ENCODE measurements at places on chromosomes 2 and 18.

DNA sequence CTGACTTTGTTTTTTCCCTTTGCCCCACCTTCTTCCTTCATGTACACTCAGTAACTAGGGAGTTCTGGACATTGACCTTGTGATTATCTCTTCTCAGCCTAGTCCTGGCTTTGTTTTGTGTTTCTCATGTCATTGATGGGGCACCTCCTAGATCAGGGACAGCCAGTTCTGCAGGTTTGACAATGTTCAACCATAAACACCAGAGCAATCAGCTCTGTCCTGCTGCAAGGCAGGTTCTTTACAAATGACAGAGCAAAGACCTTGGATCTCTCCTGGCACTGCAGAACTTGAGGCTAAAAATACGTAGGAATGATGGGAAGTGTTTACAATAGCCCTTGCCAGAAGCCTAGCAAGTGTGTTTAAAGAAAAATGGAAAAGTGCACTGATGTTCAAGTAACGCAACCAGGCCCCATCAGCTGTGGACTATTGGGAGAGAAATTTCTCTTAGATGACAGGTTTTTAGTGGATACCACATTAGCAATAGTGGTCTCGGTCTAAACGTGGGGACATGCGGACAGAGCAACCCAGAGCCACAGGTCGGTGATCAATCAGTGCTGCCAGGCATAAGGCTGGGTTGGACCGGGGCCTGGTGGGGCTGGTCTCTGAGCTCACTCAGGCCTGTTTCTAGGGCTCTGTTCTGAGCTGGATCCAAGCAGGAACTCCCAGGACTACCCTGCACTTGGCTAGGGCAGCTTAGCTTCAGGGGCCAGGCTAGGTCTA, 76.8 kb downstream of the SOWAHC start:
- no peak for DNase-seq

- DNase-seq: no peak
Observed at GRCh38 chr2:16408331-16409005, 257.2 kb downstream of the CYRIA start.

GRCh38 chr2:85437488-85438200, 19.1 kb downstream of the SH2D6 start:
- DNase-seq: peak; percentile 40

- no peak for DNase-seq
Observed at GRCh38 chr2:175832866-175833265, 169.2 kb downstream of the LNPK start.

DNA sequence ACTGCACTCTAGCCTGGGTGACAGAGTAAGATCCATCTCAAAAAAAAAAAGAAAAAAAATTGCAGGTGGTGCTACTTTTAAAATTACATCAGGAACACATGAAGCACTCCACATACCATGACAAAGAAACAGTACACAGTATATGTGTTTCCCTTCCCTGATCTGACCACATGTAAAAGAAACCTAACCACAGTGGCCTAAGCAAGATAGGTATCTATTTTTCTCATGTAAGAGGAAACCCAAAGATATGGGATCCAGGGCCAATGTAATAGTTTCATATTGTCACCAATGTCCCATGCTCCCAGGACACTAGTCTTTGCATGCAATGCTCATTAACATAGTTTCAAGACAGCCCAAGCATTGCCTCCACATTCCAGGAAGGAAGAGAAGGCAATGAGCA, 99.9 kb downstream of the DYM start:
- DNase-seq: no peak

DNA sequence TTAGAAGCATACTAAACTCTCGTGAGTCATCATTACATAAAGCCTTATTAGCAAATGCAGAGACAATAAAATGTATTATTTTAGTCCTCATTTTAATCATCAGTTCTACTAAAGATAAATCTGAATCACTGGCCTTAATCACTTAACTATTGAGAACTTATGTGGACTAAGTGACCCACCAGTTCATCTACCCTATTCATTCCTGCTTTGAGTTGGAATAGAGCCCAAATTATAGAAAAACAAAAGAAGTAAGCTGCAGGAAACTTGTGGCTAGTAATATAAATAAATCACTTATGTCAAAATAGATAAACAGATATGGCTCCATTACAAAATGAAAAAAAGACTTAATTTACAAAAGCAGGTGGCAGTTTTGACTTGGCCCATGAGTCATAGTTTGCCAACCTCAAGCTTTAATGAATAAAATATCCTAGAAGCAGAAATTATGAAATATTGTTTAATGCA, 851.8 kb upstream of the CRIM1 start:
- DNase-seq: no peak

DNA sequence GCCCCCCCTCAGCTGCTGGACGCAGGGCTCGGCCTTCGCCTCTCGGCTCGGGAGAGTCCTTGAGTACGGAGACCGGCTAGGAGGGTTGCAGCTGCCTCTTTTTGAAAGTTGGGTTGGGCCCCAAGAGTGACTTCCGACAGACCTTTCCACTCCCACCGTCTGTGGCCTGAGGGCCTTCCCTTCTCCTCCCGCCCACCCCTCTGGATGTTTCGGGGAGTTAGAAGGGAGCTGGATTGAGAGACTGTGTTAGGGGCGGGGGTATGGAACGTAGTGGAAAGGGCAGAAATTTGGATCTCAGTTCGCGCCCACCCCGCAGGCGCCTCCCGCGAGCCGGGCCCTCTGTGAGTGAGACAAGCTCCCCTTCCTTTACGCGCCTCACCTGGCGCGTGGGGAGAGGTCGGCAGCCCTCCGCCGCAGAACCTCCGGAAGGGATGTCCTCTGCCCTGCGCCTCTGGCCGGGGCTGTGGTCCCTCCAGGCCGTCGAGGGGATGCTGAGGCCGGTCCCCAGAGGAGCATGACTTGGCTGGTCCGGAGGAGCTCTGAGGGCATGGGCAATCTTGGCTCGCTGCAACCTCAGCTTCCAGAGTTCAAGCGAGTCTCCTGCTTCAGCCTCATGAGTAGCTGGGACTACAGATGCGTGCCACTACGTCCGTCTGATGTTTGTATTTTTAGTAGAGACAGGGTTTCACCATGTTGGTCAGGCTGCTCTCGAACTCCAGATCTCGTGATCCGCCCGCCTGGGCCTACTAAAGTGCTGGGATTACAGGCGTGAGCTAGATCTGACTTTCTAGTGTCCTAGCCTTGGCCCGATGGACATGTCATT, 15.9 kb downstream of the C2orf74 start:
- no peak for DNase-seq

GRCh38 chr2:131016826-131017741, 76.2 kb downstream of the FAM168B start:
- no peak for DNase-seq

GRCh38 chr2:28654663-28655320, 96.8 kb upstream of the PPP1CB start:
- DNase-seq: no peak

DNA sequence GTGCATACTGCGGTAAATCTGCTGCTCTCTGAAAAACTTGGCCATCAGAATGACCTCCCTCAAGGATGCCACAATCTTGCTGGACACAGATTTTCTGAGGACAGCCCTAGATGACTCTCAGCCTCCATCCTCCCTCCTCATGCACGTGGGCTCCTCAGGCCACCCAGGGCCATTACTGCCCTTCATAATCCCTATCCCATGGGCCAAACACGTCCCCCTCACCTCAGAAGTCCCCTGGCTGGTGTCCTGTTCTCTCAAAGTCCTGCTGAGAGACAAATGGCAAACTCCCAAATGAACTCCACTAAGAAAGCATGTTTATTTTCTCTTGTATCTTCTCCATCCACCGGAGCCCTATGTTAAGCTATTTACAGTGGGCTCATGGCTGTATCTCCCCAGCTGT, 125.7 kb downstream of the MRO start:
- no peak for DNase-seq

All from activated CD8-positive, alpha-beta memory T cell treated with anti-CD3 and anti-CD28 coated beads for 4 hours (primary cell).